Karpas-422 (cell line): ENCODE measurements at places on chromosomes 2 and 18.

GRCh38 chr2:240556553-240557100, 1.2 kb downstream of the ANKMY1 start:
- DNase-seq = peak; percentile 76

- DNase-seq = no peak
These were observed 209.2 kb upstream of the CDH19 start for GRCh38 chr18:66813138-66813537.

GRCh38 chr2:106057206-106057605, 136.9 kb downstream of the UXS1 start:
- no peak for DNase-seq

GRCh38 chr2:29057006-29057405, 17.3 kb downstream of the PCARE start:
- no peak for DNase-seq

DNA sequence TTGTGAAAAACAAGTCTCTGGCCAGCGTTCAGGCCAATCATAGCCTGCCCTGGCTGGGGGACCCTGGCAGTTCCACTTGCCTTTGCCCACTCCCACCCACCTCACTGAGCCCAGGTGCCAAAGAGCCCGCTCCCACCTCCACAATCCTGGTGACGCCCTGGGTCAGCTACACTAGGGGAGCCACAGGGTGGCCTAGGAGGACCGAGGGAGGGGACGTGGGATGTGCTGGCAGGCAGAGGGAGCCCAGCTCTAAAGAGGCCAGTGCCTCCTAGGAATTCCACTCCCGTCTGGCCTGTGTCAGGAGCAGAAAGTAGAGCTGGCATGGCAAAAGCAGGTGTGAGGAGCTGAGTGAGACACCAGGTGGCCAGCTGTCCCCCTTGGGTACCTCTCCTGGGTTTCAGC, 49.3 kb downstream of the TNS1 start:
- DNase-seq = no peak

GRCh38 chr18:5064841-5065370, 132.2 kb downstream of the AKAIN1 start:
- DNase-seq = no peak

DNA sequence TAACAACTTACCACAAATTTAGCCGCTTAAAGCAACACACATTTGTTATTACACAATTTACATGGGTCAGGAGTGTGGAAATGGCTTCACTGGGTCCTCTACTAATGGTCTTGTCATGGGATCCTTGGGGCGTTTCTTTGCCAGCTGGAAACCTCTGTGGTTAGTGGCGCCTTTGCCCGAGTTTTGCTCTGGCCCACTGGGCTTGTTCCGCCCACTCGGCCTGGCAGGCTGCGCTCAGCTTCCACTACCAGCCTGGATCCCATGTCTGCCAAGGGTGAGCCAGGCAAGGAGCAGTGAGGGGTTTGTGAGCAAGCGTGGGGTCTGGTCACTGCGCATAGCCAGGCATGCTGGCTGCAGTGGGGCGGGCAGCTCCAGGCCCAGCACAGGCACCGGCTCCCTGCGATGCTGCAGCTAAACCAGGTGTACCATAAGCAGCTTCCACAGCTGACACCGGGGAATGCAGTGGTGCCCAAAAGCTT, 16.2 kb upstream of the MBD2 start:
- DNase-seq = no peak

- DNase-seq = no peak
These were observed 265.8 kb downstream of the ALK start for GRCh38 chr2:29655391-29656086.

- DNase-seq = no peak
These were observed 48.8 kb downstream of the RAB27B start for GRCh38 chr18:54877076-54877475.

DNA sequence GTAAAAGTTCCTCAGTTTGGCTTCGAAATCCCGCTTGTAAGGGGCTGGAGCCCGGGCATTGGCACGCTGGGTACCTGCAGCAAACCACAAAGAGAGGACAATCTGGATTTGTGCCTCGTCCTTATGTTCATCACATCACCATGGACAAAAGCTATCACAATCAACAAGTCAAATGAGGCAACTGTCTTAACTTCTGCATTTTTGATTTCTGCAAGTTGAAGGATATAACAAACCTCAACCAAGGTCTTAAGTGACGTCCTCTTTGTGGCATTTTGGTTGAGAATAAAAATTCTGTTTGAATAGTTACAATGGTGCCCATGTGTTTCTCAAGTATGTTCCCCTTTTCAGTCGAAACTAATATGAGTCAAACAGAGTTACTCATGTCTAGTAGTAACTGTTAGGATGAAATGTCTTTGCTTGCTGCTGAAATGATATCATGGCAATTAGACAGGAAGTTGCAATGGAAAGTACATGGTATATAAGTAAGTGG, 70.8 kb upstream of the STK17B start:
- DNase-seq = peak; percentile 86

DNA sequence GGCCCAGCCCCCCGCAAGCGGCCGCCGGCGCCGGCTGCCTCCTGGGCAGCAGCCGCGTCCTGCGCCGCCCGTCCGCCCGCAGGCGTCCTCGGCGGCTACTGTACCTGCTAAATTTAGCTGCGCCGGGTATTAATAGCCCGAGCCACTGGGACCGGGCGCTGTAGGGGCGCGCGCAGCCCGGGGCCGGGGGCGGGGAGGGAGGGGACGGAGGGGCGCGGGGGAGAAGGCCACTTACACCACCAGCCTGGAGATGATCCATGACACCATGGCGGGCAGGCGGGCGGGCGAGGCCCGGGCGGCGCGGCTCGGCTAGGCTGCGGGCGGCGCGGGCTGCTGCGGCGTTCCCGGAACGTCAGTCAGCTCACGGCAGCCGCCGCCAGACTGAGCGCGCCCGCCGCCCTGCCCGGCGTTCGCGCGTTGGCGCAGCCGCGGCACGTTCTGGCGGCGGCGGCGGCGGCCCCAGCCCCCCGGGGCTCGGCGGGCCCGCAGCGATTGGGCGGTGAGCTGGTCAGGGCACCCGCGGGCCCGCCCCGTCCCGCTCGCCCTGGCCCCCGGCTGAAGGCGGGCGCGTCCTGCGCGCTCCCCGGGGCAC, at the start of gene REEP1:
TSS of gene REEP1 (minus strand) at position 383 of the 592 bp plus-strand sequence. CDS start at position 267, 116 bp downstream.
- DNase-seq = no peak

DNA sequence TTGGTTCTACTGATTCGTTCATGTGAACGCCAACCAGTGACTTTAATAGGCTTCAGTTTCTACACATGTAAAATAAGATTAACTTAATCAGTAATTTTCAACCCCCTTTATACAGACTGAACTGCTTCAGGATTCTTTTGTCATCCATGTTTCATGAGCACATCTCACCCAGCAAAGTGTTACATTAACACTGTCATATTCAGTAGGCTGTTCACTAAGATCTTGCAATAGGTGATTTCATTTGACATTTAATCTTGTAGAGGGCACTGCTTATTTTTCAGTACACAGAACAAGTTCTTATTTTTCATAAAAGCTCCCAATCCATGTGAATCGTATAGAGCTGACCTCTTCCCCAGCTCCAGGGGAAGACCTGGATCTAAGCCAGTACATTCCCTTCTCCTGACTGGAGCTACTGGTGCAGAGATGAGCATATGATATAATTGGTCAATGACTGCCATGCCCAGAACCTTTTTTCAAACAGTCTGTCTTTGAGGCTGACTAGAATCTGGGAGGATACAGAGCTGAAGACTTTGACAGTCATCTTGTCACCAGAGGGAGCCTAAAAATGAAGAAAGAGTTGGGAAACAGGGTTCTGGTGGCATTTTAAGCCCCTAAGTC, 72.2 kb upstream of the CHRNA1 start:
- no peak for DNase-seq

GRCh38 chr18:33802955-33803354, 224.9 kb downstream of the ASXL3 start:
- DNase-seq = no peak
